Keratinocyte (primary cell): ENCODE measurements at places on chromosomes 1 and 21. TPM values are rescaled to one million over a fixed set of nuclear protein-coding genes. Genes with fewer than 3 reads are reported as not detected.

The TINAGL1 gene
- 189 to 315 TPM (median 275 TPM) in 3 replicates for polyA plus RNA-seq

The NBPF20 gene
- polyA plus RNA-seq, result 3.5 to 4.2 TPM (median 3.8 TPM) in 3 replicates

The TMCC2 gene
- polyA plus RNA-seq, result 0.60 to 1.8 TPM (median 0.83 TPM) in 3 replicates

The TEDDM1 gene
- not detected in 3 replicates for polyA plus RNA-seq

The TTC22 gene
- polyA plus RNA-seq, result 5.1 to 8.0 TPM (median 7.2 TPM) in 3 replicates

The DENND2C gene
- polyA plus RNA-seq, result 5.9 to 11.3 TPM (median 9.5 TPM) in 3 replicates

The MYOG gene
- not detected in 3 replicates for polyA plus RNA-seq

The FCRL6 gene
- polyA plus RNA-seq, result not detected in 3 replicates

The HSD3B1 gene
- polyA plus RNA-seq, result 0.34 to 0.50 TPM (median 0.48 TPM) in 3 replicates

The MSTO1 gene
- polyA plus RNA-seq, result 25.4 to 41.1 TPM (median 30.5 TPM) in 3 replicates

The ESPN gene
- 0.47 to 3.6 TPM (median 1.2 TPM) in 3 replicates for polyA plus RNA-seq

The CDCA8 gene
- polyA plus RNA-seq, result 3.7 to 22.1 TPM (median 15.1 TPM) in 3 replicates

The C1QA gene
- not detected in 3 replicates for polyA plus RNA-seq

The CRYBG2 gene
- 6.0 to 15.5 TPM (median 7.9 TPM) in 3 replicates for polyA plus RNA-seq

The TNFRSF25 gene
- polyA plus RNA-seq, result 12.2 to 35.8 TPM (median 12.4 TPM) in 3 replicates

The PGLYRP3 gene
- 0.93 to 1.9 TPM (median 1.0 TPM) in 3 replicates for polyA plus RNA-seq

The SPRR2G gene
- 0.73 to 6.2 TPM (median 3.3 TPM) in 3 replicates for polyA plus RNA-seq

The MAP10 gene
- 0.50 to 0.71 TPM (median 0.67 TPM) in 3 replicates for polyA plus RNA-seq

The PAFAH2 gene
- 15.5 to 17.8 TPM (median 15.9 TPM) in 3 replicates for polyA plus RNA-seq

The COL6A2 gene
- polyA plus RNA-seq, result 0.03 to 0.41 TPM (median 0.12 TPM) in 3 replicates

The SLC45A1 gene
- 0.09 to 0.15 TPM (median 0.14 TPM) in 3 replicates for polyA plus RNA-seq

The SNRNP40 gene
- polyA plus RNA-seq, result 47.5 to 66.3 TPM (median 57.4 TPM) in 3 replicates

The FOXO6 gene
- not detected in 3 replicates for polyA plus RNA-seq

The PTPN7 gene
- 0.06 to 0.10 TPM in 2 of 3 replicates, not detected in the other for polyA plus RNA-seq

The CFHR4 gene
- polyA plus RNA-seq, result not detected in 3 replicates

The INSRR gene
- not detected in 3 replicates for polyA plus RNA-seq

The IGSF9 gene
- polyA plus RNA-seq, result 4.2 to 6.0 TPM (median 5.8 TPM) in 3 replicates

The MORC3 gene
- polyA plus RNA-seq, result 21.4 to 38.1 TPM (median 25.7 TPM) in 3 replicates

The PRAMEF1 gene
- not detected in 3 replicates for polyA plus RNA-seq

The PDC gene
- polyA plus RNA-seq, result not detected in 3 replicates

The ACTL8 gene
- not detected in 3 replicates for polyA plus RNA-seq

The GBP6 gene
- 4.7 to 16.3 TPM (median 9.4 TPM) in 3 replicates for polyA plus RNA-seq

The MIXL1 gene
- not detected in 3 replicates for polyA plus RNA-seq

The GFI1 gene
- polyA plus RNA-seq, result 0.13 to 0.22 TPM (median 0.17 TPM) in 3 replicates

The TP73 gene
- polyA plus RNA-seq, result 0.10 to 0.23 TPM (median 0.14 TPM) in 3 replicates

The PROK1 gene
- polyA plus RNA-seq, result not detected in 3 replicates

The SPRR2B gene
- 0.45 to 0.48 TPM in 2 of 3 replicates, not detected in the other for polyA plus RNA-seq

The DYNLT5 gene
- polyA plus RNA-seq, result 0.02 TPM in 1 of 3 replicates, not detected in the others

The LYSMD1 gene
- 3.6 to 5.6 TPM (median 4.4 TPM) in 3 replicates for polyA plus RNA-seq

The GSTM2 gene
- polyA plus RNA-seq, result 11.1 to 14.9 TPM (median 14.7 TPM) in 3 replicates

The TMPRSS2 gene
- not detected in 3 replicates for polyA plus RNA-seq

The EFNA1 gene
- polyA plus RNA-seq, result 33.2 to 116 TPM (median 77.5 TPM) in 3 replicates

The FCGR2B gene
- 0.01 TPM in 1 of 3 replicates, not detected in the others for polyA plus RNA-seq

The GPR61 gene
- 0.12 to 0.17 TPM in 2 of 3 replicates, not detected in the other for polyA plus RNA-seq

The ELK4 gene
- polyA plus RNA-seq, result 4.5 to 8.6 TPM (median 7.3 TPM) in 3 replicates

The SLAMF6 gene
- 0.03 TPM in 1 of 3 replicates, not detected in the others for polyA plus RNA-seq

The SPATC1L gene
- 0.79 to 4.5 TPM (median 1.3 TPM) in 3 replicates for polyA plus RNA-seq

The VHLL gene
- 0.22 TPM in 1 of 3 replicates, not detected in the others for polyA plus RNA-seq

The LCE1D gene
- polyA plus RNA-seq, result 0.33 TPM in 1 of 3 replicates, not detected in the others

The PIK3R3 gene
- polyA plus RNA-seq, result 6.8 to 11.9 TPM (median 11.7 TPM) in 3 replicates

The CROCC gene
- polyA plus RNA-seq, result 5.4 to 11.0 TPM (median 8.2 TPM) in 3 replicates

The RXFP4 gene
- polyA plus RNA-seq, result not detected in 3 replicates

The NLRP3 gene
- 0.03 to 0.12 TPM (median 0.07 TPM) in 3 replicates for polyA plus RNA-seq

The ADAM30 gene
- polyA plus RNA-seq, result not detected in 3 replicates
